Sigmoid colon (tissue), 7 donors: ENCODE measurements at places on chromosomes 3 and 15. TPM values are rescaled to one million over a fixed set of nuclear protein-coding genes. Genes with fewer than 3 reads are reported as not detected.

GRCh38 chr3:147419781-147420224 lies 10.6 kb downstream of the ZIC1 start:
- DNase-seq: no peak

Gene USP13
- 11.1 TPM for total RNA-seq

Gene FBXO40
- not detected for total RNA-seq

Gene PLSCR5
- total RNA-seq: not detected
